Chondrocyte (in vitro differentiated cells): ENCODE measurements at places on chromosomes 5 and 9.

DNA sequence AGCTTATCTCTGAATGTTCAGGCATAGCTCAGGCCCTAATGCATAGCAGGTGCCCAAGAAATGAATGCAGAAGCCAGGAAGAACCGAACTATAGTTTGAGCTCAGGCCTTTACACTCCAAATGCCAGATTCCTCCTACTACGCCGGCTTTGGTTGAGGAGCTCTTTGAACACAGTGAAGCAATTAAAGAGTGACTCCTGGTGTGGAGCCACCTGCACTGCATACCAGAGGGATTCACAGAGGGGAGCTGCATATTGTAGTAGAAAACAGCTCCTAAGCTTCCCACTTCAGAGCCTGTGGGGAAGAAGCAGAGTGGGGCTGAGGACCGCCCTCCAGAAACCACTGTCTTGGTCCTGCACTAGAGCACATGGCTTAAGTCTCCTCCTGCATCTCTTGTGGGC, 14.5 kb upstream of the KCNMB1 start:
- no peak overlapping the region for H3K27ac ChIP-seq
- no peak overlapping the region for H3K4me3 ChIP-seq
- H3K36me3 ChIP-seq, result peaks cover 9% of the 10 kb centered on the region
- no peak for DNase-seq
- H3K4me1 ChIP-seq, result peaks cover 8% of the 10 kb centered on the region

- H3K36me3 ChIP-seq, result no peaks in the 10 kb centered on the region
- DNase-seq, result peak; percentile 22
- H3K4me1 ChIP-seq, result no peaks in the 10 kb centered on the region
- no peak overlapping the region for H3K4me3 ChIP-seq
- no peak overlapping the region for H3K27ac ChIP-seq
Observed at GRCh38 chr9:134191455-134192209, 27.3 kb upstream of the RNU6ATAC start.

DNA sequence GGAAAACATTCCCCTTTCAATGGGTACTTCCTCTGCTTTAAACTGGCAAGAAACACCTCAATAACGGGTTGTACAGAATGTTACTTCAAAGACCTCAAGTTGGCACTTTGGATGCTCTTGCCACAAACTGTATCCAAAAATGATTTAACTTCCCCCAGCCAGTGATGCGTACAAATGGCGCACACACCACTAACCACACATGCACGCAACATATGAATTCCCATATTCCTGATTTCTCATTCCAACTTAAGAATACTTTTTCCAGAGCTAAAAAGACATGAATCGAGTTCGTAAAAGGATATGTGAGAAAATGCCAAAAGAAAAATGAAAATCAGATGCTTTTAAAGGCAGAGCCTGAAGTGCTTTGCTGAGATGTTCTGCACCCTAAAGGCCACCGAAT, 388.0 kb upstream of the PIK3R1 start:
- H3K27me3 ChIP-seq, result peaks cover 6% of the 10 kb centered on the region
- no peak overlapping the region for H3K27ac ChIP-seq

DNA sequence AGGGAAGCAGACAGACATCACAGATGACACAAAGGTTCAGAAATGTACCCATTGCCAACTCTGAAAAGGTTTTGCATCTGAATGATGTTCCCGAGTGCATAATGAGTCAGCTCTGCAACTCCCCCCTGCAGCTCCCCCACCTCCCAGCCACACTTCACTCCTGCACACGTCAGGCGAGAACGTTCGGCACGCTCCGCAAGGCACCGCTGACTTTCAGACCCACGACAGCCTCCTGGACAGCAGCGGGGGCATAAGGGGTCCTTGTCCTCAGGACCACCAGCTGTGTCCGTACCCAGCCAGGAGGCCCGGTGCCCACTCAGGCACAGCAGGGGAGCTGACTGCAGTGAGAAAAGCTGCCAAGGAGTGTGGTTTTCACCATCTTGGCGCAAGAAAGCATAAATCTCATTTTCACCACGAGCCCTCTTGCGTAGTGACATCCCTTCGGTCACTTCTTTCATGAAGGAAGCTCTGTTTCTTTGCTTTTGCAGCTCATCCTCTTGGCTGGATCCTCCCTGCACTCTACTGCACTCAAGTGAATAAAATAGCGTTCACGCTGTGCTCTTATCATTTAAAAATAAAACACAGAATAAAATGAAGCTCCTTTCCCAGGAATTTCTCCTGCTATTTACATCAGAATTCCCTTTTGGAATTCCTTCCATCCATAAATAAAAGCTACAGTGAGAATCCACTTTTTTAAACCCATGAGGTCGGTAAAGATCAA, 9.9 kb downstream of the GFPT2 start:
- H3K27me3 ChIP-seq, result no peaks in the 10 kb centered on the region
- H3K27ac ChIP-seq, result peak overlapping the region; percentile 86
- peaks cover 37% of the 10 kb centered on the region for H3K4me1 ChIP-seq
- peak overlapping the region; percentile 55 for H3K4me3 ChIP-seq

- no peak for DNase-seq
- H3K27ac ChIP-seq, result no peak overlapping the region
- peaks cover 6% of the 10 kb centered on the region for H3K4me1 ChIP-seq
- no peak overlapping the region for H3K4me3 ChIP-seq
- H3K27me3 ChIP-seq, result peaks cover 4% of the 10 kb centered on the region
- H3K36me3 ChIP-seq, result peaks cover 5% of the 10 kb centered on the region
Observed at GRCh38 chr9:85258823-85259370, 482.9 kb downstream of the AGTPBP1 start.

DNA sequence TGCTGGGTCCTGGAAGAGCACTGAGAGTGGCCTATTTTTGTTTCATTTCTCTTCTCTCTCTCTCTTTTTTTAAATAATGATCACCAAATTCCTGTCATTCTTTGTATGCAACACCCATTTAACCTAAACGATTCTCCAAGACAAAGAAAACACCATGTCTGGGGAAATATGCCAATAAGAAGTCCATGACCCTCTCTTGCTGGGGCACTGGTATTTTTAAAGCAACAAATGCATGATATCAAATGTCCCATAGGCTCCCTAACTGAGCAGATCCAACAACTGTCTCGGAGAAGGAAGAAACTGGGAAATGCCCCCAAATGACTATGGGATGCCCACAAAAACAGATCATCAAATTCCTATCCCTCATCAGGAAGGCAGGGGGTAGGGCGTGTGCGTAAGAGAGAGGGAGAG, 567.4 kb downstream of the CCDC171 start:
- no peak for DNase-seq
- H3K36me3 ChIP-seq, result no peaks in the 10 kb centered on the region
- peak overlapping the region; percentile 93 for H3K27ac ChIP-seq

- H3K27me3 ChIP-seq, result no peaks in the 10 kb centered on the region
- H3K36me3 ChIP-seq, result peaks cover 5% of the 10 kb centered on the region
- H3K27ac ChIP-seq, result no peak overlapping the region
- no peak for DNase-seq
- H3K4me1 ChIP-seq, result peaks cover 73% of the 10 kb centered on the region
Observed at GRCh38 chr5:124701873-124702425, 44.5 kb downstream of the ZNF608 start.

- H3K36me3 ChIP-seq, result peaks cover 27% of the 10 kb centered on the region
- no peaks in the 10 kb centered on the region for H3K27me3 ChIP-seq
- peak overlapping the region; percentile 85 for H3K27ac ChIP-seq
- peak; percentile 93 for DNase-seq
- no peak overlapping the region for H3K4me3 ChIP-seq
Observed at GRCh38 chr9:128634651-128635262, 21.9 kb downstream of the DYNC2I2 start.

GRCh38 chr5:18965893-18966292, 1022.1 kb downstream of the CDH18 start:
- H3K27ac ChIP-seq, result no peak overlapping the region
- no peak overlapping the region for H3K4me3 ChIP-seq
- H3K4me1 ChIP-seq, result no peaks in the 10 kb centered on the region
- H3K27me3 ChIP-seq, result no peaks in the 10 kb centered on the region

- H3K4me1 ChIP-seq, result no peaks in the 10 kb centered on the region
- no peak overlapping the region for H3K4me3 ChIP-seq
- H3K27me3 ChIP-seq, result peaks cover 4% of the 10 kb centered on the region
- no peak for DNase-seq
- H3K36me3 ChIP-seq, result no peaks in the 10 kb centered on the region
Observed at GRCh38 chr5:19496056-19496455, 491.9 kb downstream of the CDH18 start.
